ENCODE measurements at places on chromosomes 3 and 15.

- DNase-seq: no peak
These were observed 106.4 kb downstream of the FBLN2 start for GRCh38 chr3:13655061-13655913.

- no peak for DNase-seq
These were observed 10.7 kb upstream of the CHSY1 start for GRCh38 chr15:101262551-101262950.

DNA sequence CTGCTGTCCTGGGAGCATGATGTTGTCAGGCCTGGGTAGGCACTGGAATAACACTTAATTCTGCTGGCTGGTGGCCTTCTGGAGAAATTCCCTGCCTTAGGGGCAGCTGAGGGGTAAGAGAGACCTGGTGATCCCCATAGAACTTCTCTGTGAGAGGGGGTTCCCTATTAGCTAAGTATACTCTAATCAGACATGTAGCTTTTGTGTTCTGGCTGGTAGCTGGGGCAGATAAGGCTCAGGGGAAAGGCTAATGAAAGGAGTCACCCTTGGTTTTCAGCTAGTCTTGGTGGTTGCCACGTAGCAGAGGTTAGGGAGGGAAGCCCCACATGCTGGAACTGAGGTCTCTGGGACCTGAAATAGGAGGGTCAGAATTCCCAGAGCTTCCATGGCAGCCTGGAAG is 952 bp upstream of the HDDC3 start:
- no peak for DNase-seq

DNA sequence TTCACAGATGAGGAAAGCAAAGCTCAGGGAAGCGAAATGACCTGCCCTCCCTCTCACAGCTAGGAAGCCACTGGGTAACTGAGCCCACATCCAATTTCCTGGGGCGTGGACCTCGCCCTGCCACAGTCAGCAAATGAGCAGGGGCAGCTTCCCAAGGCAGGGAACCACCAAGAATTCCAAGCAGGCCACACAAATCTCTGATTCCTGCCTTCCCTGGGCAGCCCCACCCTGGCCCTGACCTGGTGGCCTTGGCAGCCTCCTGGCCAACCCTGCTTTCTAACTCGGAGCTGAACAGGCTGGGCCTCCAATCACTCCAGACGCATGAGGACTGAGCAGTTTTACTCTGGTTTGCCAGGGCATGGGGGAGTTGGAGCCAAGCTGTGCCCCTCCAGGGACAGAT is 203.7 kb upstream of the TLE3 start:
- no peak for DNase-seq

GRCh38 chr3:143808030-143808429 is 40.2 kb downstream of the SLC9A9 start:
- DNase-seq: no peak

GRCh38 chr3:100706365-100706764 is 2.9 kb upstream of the TFG start:
- DNase-seq: no peak

DNA sequence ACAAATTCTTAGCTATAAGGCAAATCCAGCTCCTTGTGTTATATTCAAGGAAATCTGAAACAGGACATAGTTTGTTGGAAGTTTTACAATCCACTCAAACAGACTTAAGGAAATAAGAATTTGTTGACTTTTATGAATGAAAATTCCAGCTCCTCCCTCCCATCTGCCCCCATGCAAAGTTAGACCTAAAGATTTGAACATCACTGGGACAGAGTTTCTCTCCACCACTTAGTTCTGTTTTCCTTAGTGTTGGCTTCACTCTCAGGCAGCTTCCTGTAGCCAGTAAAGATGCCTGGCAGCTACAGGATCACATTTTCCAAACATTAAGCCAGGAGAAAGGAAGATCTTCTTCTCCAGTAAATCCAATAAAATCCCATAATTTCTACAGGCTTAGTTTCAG is 265.0 kb downstream of the TAFA4 start:
- DNase-seq: no peak

DNA sequence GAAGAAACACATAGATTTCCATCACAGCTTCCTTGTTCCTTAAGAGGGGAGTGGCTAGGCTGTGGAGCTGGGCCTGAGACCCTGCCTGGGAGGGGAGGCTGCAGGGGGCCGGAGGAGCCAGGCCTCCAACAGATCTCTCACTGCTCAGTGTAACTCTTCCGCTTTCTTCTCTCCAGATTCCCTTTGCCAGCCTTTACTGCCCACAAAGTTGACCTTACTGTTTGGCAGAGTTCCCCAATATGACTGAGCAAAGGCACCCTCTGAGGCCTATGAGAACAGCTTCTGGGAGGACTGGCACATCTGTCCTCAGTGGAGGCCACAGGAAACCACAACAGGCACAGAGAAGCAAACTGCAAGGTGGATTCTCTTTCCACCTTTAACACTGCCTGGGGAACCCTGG is 38.1 kb downstream of the SLCO2A1 start:
- DNase-seq: no peak

DNA sequence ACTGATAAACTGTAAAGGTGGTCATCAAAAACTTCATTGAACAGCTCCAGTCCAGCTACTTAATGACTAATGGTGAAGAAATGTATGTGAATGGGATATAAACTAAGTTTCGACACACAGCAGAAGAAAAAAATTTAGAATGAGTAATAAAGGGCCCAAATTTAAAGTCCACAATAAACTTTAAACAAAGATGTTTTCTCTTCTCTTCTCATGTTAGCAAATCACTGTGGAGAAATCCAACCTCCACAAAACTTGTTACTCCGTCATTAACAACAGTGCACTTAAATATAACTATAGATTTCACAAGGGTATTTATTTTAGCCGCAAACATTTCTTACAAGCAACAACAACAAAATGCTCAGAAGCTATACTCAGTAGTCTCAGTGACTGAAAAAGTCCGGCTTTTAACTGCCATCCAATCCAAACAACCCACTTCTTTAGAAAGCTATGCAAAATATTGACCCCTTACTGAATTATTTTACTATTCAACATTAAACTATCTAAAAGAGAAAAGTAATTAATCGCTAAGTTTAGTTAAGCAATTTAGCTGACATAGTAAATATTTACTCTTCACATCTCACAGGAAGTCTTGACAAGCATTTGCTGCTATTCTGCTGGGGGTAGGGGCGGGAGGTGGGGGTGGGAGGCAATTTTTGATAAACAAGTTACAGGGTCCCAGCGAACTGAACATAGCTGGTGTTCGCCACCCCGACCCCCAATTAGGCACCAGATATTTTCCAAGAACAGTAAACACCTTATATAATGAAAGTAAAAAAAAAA is 2.4 kb downstream of the IGF2BP2 start:
- no peak for DNase-seq

- no peak for DNase-seq
These were observed 123.6 kb upstream of the GALNT15 start for GRCh38 chr3:16050641-16051467.

DNA sequence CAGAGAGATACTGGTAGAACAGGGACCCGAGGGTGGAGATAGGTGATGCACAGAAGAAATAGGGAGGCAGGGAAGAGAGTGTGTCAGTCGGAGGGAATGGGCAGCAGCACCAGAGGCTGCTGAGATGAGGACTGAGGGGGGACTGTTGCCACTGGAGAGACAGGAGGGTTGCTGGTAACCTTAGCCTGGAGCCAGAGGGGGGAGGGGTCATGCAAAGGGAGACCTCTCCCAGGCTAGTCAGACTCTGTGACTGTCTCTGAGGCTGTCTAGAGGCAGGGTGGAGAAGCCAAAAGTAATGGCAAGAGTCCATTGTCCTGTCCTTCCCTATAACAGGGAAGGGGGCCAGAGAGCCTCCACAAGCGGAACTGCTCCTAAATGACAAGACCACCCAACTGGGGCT is 2.1 kb upstream of the DLEC1 start:
- no peak for DNase-seq

- DNase-seq: no peak
These were observed 7.8 kb downstream of the XPC start for GRCh38 chr3:14170531-14171159.

- DNase-seq: no peak
These were observed 1.3 kb downstream of the RBPMS2 start for GRCh38 chr15:64774037-64774628.

GRCh38 chr3:100316641-100317069 is 17.9 kb upstream of the NIT2 start:
- no peak for DNase-seq

DNA sequence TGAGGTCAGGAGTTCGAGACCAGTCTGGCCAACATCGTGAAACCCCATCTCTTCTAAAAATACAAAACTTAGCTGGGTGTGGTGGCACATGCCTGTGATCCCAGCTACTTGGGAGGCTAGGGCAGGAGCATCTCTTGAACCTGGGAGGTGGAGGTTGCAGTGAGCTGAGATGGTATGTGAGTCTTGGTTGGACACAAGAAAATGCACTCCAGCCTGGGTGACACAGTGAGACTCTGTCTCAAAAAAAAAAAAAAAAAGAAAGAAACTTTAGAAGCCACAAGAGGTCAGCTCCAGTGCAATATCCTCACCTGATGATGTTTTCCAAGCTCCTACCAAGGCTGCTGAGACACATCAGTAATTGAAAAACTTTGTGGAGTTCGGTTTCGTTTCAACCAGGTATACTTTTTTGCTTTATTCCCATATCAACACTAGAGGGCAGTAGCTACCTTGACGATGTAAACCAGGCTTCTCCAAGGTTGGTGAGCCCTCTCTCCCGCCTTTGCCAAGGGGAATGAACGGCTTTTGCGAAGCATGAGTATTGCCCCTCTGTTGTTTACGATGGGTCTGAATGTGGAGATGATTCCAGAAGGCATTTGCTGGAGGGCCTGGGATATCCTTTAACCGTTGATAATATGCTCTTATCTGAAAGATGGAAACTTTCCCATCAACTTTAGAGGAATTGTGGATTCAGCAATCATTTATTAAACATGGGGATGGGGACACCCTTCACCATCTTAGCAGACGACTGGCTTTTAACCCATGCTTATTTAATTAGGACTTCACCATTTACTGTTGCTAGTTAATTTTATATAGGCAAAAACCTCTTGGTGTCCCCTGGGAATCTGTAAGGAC is 202.8 kb downstream of the SV2B start:
- DNase-seq: peak; percentile 36

DNA sequence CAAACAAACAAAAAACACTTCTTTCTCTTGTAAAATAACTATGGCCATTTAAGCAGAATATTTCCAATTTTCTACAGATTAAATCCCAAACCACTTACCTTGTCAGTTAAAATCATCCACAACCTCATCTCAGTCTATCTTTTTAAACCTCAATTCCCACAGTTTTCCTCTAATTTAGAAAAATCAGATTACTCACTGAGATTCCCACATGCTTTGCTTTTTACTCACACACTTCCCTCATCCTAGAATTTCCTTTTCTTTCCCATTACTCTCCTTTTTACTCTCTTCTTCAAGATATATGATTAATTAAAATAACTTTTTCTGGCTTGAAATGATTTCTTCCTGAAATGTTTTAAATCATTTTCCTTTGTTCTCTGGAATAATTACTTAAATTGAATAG is 790.7 kb downstream of the ROBO1 start:
- no peak for DNase-seq

GRCh38 chr3:104526901-104527401 is 839.8 kb upstream of the ALCAM start:
- DNase-seq: no peak

GRCh38 chr3:45592830-45593707 is 1.5 kb upstream of the LIMD1 start:
- peak; percentile 39 for DNase-seq

DNA sequence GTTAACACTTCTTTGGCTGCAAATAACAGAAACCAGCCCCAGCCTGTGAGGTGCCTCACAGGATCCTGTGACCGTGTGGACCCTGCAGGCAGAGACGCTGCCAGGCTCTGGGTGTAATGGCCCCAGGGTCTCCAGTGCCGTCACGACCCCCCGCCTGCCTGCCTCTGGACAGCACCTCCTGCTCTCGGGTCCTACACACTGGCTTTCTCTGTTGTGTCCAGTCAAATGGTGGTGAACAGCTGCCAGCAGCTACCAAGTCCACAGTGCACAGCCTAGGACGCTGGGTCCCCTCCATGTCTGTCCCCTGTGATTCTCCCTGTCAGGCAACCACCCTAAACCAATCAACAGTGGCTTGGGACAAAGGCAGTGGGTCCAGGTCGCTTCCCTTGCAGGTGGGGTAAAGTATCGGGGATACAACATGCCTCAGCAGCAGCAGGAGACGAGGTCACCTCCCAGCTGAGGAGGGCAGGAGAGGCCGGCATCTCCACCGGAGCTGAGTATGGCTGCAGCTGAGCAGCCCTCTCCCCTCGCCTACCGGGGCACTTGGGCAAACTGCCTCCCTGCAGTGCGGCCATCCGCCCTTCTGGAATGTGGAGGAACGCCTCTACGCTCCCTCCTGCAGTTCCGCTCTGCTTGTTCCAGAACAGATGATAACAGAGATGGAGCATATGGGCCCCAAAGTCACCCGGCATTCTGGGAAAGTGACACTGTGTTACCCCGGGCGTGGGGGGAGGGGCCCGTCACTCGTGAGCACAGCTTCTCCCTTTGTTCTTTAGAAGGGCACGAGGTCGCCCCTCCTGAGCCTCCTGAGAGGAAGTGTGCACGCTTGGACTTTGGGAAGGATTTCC is 21.1 kb upstream of the SKOR1 start:
- DNase-seq: no peak

GRCh38 chr3:169430707-169431404 is 232.7 kb downstream of the MECOM start:
- no peak for DNase-seq

- DNase-seq: no peak
These were observed 148.0 kb downstream of the MEGF11 start for GRCh38 chr15:66105286-66106265.

DNA sequence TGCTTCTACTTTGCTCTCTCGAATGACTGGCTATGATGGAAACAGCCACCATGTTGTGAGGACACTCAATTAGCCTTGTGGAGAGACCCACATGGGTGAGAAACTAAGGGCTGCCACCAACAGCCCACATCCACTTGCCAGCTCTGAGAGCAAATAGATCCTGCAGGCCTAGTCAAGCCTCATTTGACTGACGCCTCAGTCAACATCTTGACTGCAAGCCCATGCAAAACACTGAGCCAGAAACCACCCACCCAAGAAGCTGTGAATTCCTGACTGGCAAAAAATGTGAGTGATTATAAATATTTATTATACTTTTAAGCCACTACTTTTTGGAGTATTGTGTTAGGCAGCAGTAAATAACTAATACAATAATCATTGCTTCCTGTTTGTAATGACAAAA is 58.4 kb downstream of the NOX5 start:
- DNase-seq: no peak

GRCh38 chr15:46242935-46243334 is 608.1 kb downstream of the SQOR start:
- no peak for DNase-seq

DNA sequence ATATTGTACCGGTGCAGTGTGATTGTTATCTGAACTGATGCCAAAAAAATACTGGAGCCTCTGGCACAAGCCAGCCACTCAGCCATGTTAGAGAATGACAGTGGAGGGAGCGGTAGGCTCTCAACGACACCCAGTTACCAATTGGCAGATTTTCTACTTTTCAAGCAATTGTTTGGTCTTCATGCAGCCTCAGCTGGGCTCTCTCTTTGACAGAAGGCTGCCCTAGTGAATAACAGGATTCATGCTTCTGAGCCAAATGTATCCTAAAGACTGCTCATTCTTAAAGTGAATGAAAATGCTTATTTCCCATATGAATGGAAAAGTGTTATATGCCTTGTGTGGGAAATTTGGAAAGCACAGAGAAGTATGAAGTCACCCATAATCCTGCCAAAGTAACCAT is 261.2 kb upstream of the TRIM42 start:
- DNase-seq: no peak
